ENCODE measurements at places on chromosomes 1 and 21. TPM values are rescaled to one million over a fixed set of nuclear protein-coding genes. Genes with fewer than 3 reads are reported as not detected.

- no peak overlapping the region for H3K4me3 ChIP-seq
- H3K27me3 ChIP-seq, result no peaks in the 10 kb centered on the region
- DNase-seq, result no peak
- H3K4me1 ChIP-seq, result peaks cover 4% of the 10 kb centered on the region
- no peak overlapping the region for H3K27ac ChIP-seq
Measured at GRCh38 chr1:236602171-236602570, 2.1 kb downstream of the HEATR1 start.

DNA sequence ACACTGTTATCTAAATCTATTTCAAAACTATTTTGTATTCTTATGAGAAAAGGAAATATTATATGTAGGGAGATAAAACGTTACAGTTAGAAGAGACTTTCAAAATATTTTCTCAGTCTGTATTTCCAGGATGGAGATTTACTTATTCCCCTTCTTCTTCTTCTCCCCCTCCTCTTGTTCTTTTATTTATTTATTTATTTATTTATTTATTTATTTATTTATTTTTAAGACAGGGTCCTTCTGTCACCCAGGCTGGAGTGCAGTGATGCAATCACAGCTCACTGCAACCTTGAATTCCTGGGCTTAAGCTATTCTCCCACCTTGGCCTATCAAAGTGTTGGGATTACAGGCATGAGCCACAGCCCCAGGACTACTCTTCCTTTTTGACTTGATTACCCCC, 2.8 kb upstream of the RPF1 start:
- no peaks in the 10 kb centered on the region for H3K27me3 ChIP-seq
- DNase-seq, result no peak
- no peak overlapping the region for H3K4me3 ChIP-seq
- H3K27ac ChIP-seq, result no peak overlapping the region

The PCP4L1 gene
- total RNA-seq, result not detected

The ARV1 gene
- total RNA-seq, result 16.8 TPM

GRCh38 chr1:212677136-212677535, 22.5 kb downstream of the BATF3 start:
- no peak overlapping the region for H3K4me3 ChIP-seq
- H3K36me3 ChIP-seq, result no peaks in the 10 kb centered on the region
- H3K4me1 ChIP-seq, result no peaks in the 10 kb centered on the region
- DNase-seq, result no peak
- H3K27me3 ChIP-seq, result no peaks in the 10 kb centered on the region
- H3K27ac ChIP-seq, result no peak overlapping the region

GRCh38 chr1:68271596-68271995, 39.3 kb upstream of the WLS start:
- no peaks in the 10 kb centered on the region for H3K36me3 ChIP-seq
- H3K27ac ChIP-seq, result no peak overlapping the region
- H3K4me3 ChIP-seq, result no peak overlapping the region
- no peak for DNase-seq
- no peaks in the 10 kb centered on the region for H3K27me3 ChIP-seq

- no peak for DNase-seq
- H3K4me3 ChIP-seq, result no peak overlapping the region
- no peaks in the 10 kb centered on the region for H3K27me3 ChIP-seq
- no peaks in the 10 kb centered on the region for H3K4me1 ChIP-seq
- H3K36me3 ChIP-seq, result no peaks in the 10 kb centered on the region
Measured at GRCh38 chr1:71422221-71422620, 341.4 kb upstream of the ZRANB2 start.

DNA sequence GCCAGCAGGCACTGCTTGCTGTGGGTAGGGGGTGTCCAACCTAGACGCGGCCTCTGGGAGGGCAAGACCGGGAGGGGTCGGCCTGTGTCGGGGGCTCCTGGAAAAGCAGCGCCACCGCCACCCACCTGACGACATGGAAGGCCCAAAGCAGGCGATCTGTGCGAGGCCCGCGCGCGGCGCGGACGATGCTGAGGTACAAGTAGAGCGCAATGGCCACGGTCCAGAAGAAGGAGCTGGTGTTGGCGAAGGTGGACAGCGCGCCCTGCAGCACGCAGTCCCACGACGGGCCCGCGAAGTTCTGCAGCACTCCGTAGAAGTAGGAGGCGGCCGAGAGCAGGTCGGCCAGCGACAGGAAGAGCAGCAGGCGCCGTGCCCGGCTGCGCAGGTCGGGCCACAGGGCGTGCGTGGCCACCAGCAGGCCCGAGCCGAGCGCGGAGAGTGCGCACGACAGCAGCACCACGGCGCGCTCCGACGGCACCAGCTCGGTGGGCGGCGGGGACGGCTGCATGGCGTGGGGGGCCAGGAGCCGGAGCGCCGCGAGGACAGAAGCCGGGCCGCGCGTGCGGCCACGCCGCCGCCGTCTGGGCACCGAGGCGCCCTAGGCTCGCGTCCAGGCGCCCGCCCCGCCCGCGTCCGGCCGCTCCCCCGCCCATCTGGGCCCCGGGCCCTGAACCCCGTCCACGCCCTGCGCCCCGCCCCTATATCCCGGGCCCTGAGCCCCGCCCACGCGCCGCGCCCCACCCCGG, at the start of gene GPR157:
GPR157 (minus strand) TSS at position 583 of the 746 bp plus-strand sequence; CDS start at position 508, 75 bp downstream.
- peak within 1 kb of the TSS; percentile 20 for H3K27ac ChIP-seq
- H3K4me3 ChIP-seq, result peak within 1 kb of the TSS; percentile 66
- H3K36me3 ChIP-seq, result no peaks in the 10 kb centered on the region
- peaks cover 8% of the 10 kb centered on the region for H3K4me1 ChIP-seq
- H3K27me3 ChIP-seq, result no peaks in the 10 kb centered on the region

The HNRNPCL2 gene
- not detected for total RNA-seq

The SYT14 gene
- 0.99 TPM for total RNA-seq

GRCh38 chr1:10916991-10917390, 95.5 kb upstream of the TARDBP start:
- no peak for DNase-seq
- H3K27ac ChIP-seq, result no peak overlapping the region
- H3K4me3 ChIP-seq, result no peak overlapping the region
- H3K36me3 ChIP-seq, result no peaks in the 10 kb centered on the region
- H3K27me3 ChIP-seq, result peaks cover 13% of the 10 kb centered on the region

The LYPD8 gene
- not detected for total RNA-seq

- H3K27me3 ChIP-seq, result no peaks in the 10 kb centered on the region
- no peaks in the 10 kb centered on the region for H3K4me1 ChIP-seq
- H3K27ac ChIP-seq, result no peak overlapping the region
- no peaks in the 10 kb centered on the region for H3K36me3 ChIP-seq
- no peak overlapping the region for H3K4me3 ChIP-seq
Measured at GRCh38 chr1:239920214-239920613, 171.5 kb upstream of the FMN2 start.

GRCh38 chr1:197526736-197527371, 248.4 kb downstream of the DENND1B start:
- DNase-seq, result peak; percentile 63
- H3K4me1 ChIP-seq, result no peaks in the 10 kb centered on the region
- no peaks in the 10 kb centered on the region for H3K27me3 ChIP-seq
- H3K27ac ChIP-seq, result no peak overlapping the region
- H3K36me3 ChIP-seq, result no peaks in the 10 kb centered on the region

DNA sequence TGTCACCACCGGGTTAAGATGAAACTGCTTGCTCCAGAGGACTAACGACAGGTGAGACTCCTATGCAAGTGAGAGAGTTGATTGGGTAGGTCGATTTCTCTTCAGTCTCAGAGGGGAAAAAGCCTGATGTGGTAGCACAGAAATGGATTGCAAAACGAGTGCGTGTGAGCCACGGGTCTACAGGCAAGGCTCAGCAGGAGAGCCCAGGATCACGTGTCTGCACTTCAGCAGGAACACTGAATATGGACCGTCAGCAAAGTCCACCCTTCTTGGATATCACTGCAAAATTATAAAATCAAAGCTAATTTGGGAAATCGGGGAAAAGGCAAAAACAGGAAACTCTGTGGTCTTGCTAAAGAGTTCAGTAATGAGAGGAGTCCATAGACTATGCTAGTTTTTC, 107.7 kb upstream of the ZNF648 start:
- no peak overlapping the region for H3K27ac ChIP-seq
- DNase-seq, result no peak
- no peaks in the 10 kb centered on the region for H3K36me3 ChIP-seq
- no peak overlapping the region for H3K4me3 ChIP-seq
- H3K4me1 ChIP-seq, result no peaks in the 10 kb centered on the region

DNA sequence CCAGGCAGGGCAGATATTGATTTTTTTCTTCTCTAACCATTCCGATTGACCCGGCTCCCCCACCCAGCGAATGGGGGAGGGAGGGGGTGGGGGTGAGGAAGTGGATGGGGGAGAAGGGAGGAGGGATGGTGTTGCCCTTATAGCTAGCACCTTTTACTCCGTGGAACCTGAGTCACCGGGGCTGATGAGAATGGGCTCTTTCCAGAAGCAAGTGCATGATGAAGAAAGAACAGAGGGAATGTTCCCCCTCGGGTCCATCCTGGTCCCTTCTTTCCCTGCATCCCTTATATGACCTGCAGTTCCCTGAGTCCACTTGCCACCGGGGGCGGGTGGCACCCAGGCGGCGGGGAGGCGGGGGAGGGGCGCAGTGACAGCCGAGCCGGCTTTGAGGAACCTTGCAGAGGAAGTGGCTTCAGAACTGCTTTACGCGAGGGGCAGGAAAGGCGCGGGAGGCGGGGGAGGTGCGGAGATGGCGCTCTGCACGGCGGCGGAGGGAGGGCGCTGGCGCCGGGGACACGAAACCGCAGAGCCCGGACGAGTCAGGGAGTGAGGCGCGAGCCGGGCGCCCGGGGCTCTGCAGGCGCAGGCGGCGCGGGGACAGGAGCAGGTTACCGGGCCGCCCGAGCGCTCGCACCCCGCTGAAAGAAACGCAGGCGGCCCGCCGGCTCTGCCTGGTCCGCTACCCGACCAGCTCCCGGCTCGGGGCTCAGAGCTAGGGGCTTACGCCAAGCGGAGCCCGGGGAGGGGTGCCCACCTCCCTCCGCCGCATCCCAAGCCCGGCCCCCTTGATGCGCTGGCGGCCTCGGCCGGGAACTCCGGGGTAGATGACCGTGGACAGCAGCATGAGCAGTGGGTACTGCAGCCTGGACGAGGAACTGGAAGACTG, 49.7 kb downstream of the RASSF5 start:
- H3K4me3 ChIP-seq, result peak overlapping the region; percentile 48
- peaks cover 8% of the 10 kb centered on the region for H3K27me3 ChIP-seq
- H3K36me3 ChIP-seq, result no peaks in the 10 kb centered on the region
- DNase-seq, result peak; percentile 21
- H3K27ac ChIP-seq, result no peak overlapping the region

The SPATA21 gene
- total RNA-seq, result not detected

DNA sequence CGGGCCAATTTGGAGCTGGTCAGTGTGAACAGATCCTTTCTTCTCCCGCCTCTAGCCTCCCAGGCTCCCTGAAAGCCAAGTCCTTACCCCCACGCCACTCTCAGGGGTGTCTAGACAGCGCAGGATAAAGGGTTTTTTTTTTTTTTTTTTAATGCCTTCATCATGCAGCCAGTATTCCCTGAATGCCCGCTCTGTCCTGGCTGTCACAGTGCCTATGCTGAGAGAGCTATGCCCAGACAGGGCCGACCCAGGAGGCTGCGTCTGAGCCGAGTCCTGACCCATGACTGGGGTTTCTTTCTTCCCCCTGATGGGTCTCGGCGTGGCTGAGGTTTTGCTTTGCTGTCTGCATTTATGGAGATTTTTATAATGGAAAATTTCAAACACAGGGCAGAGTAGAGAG, 18.3 kb downstream of the SPSB1 start:
- DNase-seq, result no peak
- no peak overlapping the region for H3K4me3 ChIP-seq
- H3K4me1 ChIP-seq, result peaks cover 9% of the 10 kb centered on the region
- H3K36me3 ChIP-seq, result no peaks in the 10 kb centered on the region

- H3K27ac ChIP-seq, result peak overlapping the region; percentile 52
- H3K4me1 ChIP-seq, result peaks cover 23% of the 10 kb centered on the region
- DNase-seq, result peak; percentile 58
- H3K27me3 ChIP-seq, result no peaks in the 10 kb centered on the region
Measured at GRCh38 chr21:38297194-38297631, 40.4 kb downstream of the KCNJ15 start.

GRCh38 chr21:15255261-15255660, 190.5 kb upstream of the NRIP1 start:
- no peaks in the 10 kb centered on the region for H3K4me1 ChIP-seq
- H3K36me3 ChIP-seq, result no peaks in the 10 kb centered on the region
- H3K27me3 ChIP-seq, result no peaks in the 10 kb centered on the region
- no peak overlapping the region for H3K4me3 ChIP-seq

The KRTAP7-1 gene
- total RNA-seq, result not detected

GRCh38 chr1:109986054-109986444, 1.5 kb downstream of the AHCYL1 start:
- H3K4me1 ChIP-seq, result peaks cover 6% of the 10 kb centered on the region
- H3K4me3 ChIP-seq, result peak overlapping the region; percentile 89
- no peaks in the 10 kb centered on the region for H3K27me3 ChIP-seq
- peak overlapping the region; percentile 97 for H3K27ac ChIP-seq

GRCh38 chr1:55304229-55304740, 89.1 kb upstream of the USP24 start:
- no peaks in the 10 kb centered on the region for H3K27me3 ChIP-seq
- H3K27ac ChIP-seq, result no peak overlapping the region
- H3K36me3 ChIP-seq, result no peaks in the 10 kb centered on the region
- H3K4me3 ChIP-seq, result no peak overlapping the region
- DNase-seq, result no peak

GRCh38 chr1:101410048-101410878, 173.4 kb downstream of the S1PR1 start:
- no peak for DNase-seq
- no peaks in the 10 kb centered on the region for H3K27me3 ChIP-seq
- no peaks in the 10 kb centered on the region for H3K36me3 ChIP-seq
- H3K4me3 ChIP-seq, result no peak overlapping the region
- no peak overlapping the region for H3K27ac ChIP-seq

The ATP1A2 gene
- 1.8 TPM for total RNA-seq

GRCh38 chr1:233211595-233211994, 83.9 kb downstream of the PCNX2 start:
- H3K36me3 ChIP-seq, result no peaks in the 10 kb centered on the region
- no peak overlapping the region for H3K4me3 ChIP-seq
- DNase-seq, result peak; percentile 26
- H3K4me1 ChIP-seq, result no peaks in the 10 kb centered on the region
- no peak overlapping the region for H3K27ac ChIP-seq

The CDKN2C gene
- 19.8 TPM for total RNA-seq

DNA sequence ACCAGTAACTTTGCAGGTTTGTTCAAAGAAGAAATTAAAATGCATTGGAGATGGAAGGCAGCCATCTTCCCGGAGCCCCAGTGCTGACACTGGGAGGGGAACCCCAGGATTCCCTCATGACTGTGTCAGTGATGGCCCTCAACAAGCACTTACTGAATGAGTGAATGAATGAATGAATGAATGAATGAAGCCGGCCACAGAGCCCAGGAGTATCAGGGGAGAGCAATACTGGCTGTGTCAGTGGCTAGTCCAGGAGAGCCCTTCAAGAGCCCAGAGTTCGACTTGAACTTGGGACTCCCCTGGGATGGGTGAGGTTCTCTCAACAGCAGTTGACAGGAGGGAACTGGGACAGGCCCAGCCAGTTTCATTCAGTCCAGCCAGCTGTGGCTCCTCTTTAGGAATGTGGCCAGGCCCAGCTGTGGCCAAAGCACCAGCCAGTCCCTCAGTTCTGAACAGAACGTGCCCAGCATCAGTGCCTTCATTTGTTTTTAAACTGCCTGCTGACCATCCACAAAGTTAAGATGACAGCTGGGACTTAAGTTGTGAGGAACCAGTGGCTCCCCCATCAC, 9.2 kb upstream of the ERG start:
- peaks cover 3% of the 10 kb centered on the region for H3K27me3 ChIP-seq
- H3K27ac ChIP-seq, result no peak overlapping the region
- peaks cover 4% of the 10 kb centered on the region for H3K4me1 ChIP-seq
- H3K4me3 ChIP-seq, result no peak overlapping the region

- H3K36me3 ChIP-seq, result no peaks in the 10 kb centered on the region
- H3K27me3 ChIP-seq, result no peaks in the 10 kb centered on the region
- DNase-seq, result no peak
Measured at GRCh38 chr1:65231718-65232330, 77.5 kb upstream of the DNAJC6 start.

The DNAJC28 gene
- total RNA-seq, result 2.3 TPM

GRCh38 chr1:220514256-220514655, 13.7 kb upstream of the MARK1 start:
- no peaks in the 10 kb centered on the region for H3K4me1 ChIP-seq
- no peak overlapping the region for H3K4me3 ChIP-seq
- no peak overlapping the region for H3K27ac ChIP-seq
- H3K36me3 ChIP-seq, result no peaks in the 10 kb centered on the region

Data from fibroblast of lung (primary cell).